ENCODE measurements at places on chromosomes 5 and 9.
A peak's percentile ranks its signal among the peaks of the same experiment; 100 is the strongest.

DNA sequence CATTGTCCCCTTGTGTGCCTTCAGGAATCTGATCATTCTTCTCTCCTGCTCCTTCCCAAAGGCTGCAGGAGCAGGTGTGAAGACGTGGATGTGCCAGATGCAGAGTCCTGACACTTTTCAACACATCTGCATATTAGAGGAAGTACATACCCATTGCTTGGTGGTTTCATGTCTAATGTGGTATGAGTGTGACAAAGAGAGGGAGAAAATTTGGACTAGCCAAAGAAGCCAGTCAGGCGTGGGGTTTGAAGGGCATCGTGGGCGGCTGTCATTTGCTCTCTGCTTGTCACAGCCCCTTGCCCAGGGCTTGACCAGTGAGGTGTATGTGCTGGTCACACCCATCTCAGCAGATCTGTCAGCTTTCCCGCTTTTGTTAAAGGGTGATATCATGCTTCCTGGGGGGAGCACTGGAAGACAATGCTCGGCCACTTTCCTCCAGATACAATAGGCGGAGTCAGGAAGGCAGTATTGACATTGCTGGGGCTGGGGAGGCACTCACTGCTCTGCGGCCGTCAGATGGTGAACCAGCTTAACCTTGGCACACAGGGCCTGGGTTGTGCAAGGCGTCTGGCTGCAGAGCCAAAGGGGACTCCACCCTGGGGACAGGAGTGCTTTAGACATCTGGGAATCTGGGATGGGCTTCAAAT, 8.6 kb downstream of the TEK start:
- peak; percentile 67 for DNase-seq

- peak; percentile 95 for DNase-seq
These were observed 107.0 kb downstream of the TRIO start for GRCh38 chr5:14250084-14250695.

- peak; percentile 93 for DNase-seq
These were observed 218.5 kb downstream of the TAF11L14 start for GRCh38 chr5:17852740-17853139.

DNA sequence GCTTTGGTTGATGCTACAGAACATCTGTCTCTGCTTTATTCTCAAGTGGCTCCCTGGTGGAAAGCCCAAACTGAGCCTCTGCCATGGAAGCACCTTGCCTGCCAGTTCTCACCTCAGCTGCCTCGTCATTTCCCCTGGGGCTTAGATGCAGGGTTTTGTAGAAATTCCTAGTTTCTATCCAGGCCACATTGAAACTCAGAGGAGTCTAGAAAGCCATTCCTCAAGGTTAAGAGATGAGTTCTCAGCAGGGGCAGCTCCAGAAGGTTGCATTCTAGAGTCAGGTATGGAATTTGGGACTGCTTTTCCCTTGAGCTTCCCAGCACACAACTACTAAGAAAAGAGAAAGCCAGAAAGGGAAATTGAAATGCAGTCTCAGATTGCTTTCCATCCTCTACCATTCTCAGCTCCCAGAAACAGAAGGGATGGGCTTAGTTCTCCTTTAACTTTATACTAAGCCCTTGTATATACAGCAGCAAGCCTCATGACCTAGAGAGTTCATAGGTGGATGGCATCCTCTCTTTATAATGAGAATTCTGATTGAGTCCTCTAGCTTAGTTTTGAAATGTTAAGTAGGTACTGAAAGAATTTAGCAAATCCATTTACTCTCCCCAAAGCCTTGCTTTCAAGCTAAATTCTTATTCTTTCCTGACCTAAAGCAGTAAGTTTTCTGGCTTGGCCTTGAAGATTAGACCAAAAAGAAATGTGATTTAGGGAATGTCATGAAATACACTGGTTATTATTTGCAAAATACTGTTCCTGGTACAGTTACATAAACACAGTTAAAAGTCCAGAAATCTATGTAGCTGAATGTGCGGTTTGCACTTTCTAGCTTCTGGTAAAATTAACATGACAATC, 66.0 kb upstream of the MEF2C start:
- DNase-seq: no peak

- no peak for DNase-seq
These were observed 3.6 kb upstream of the CTXN3 start for GRCh38 chr5:127645300-127645726.

GRCh38 chr9:124964604-124965003, 23.7 kb upstream of the GOLGA1 start:
- DNase-seq: no peak

- peak; percentile 6 for DNase-seq
These were observed 178.1 kb upstream of the IL12B start for GRCh38 chr5:159508344-159508743.

DNA sequence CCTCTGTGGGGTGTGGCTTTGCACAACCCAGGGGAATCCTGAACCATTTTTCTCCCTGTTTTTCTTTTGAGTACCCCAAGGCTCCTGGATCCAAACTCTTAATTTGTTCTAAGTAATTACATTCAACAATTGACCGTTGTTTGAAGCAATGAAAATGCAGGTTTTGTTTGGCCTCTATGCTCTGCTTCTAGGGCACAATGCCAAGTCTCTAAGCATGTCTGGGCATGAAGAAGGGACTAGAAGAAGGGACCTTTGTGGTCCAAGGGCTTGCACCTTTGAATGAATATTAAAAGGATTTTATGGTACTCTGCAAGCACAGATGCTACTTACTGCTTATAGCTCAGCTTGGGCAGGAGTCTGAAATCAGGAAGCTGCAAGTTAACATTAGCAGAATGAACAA, 6.6 kb upstream of the ENC1 start:
- DNase-seq: no peak

GRCh38 chr9:79768194-79768593, 196.4 kb downstream of the TLE4 start:
- DNase-seq: peak; percentile 41

DNA sequence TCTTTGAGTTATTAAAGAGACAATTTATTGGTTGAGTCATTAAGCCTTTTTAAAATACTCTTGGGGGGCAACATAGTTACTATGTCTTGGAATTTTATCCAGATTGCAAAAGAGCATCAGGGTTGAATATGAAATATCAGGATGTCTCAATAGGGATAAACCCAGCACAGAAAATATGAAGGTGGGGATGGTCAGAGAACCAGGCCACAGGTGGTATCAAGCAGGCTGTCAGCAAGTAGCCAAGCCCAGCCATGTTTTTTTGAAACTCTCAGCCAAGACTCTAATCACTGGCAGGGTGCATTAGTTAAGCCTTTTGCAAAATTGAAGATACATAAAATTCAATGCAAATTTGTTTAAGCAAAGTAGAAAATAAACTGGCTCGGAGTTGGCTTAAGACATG, 468.9 kb downstream of the DTWD2 start:
- no peak for DNase-seq

GRCh38 chr9:98992885-98993569, 49.3 kb downstream of the COL15A1 start:
- no peak for DNase-seq

DNA sequence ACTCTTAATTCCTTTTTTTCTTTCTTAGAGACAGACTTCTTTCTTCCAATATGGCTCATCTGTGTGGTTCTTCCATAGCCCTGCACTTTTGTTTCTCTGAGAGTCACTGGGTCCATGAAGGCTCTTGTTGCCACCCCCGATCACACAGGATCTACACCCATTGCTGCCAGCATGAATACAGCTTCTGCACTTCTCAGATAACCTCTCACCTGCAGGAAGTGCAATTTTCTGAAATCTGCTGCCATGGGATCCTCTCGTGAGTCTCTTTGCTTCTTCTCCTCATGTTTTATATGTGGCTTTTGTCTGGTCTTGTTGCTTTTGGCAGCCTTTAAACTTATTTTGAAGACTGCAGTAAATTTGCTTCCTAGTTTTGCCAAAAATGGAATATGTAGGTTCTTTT, 171.2 kb downstream of the TMEM167A start:
- no peak for DNase-seq

- peak; percentile 49 for DNase-seq
These were observed 231.3 kb downstream of the ENC1 start for GRCh38 chr5:74409166-74409706.

- no peak for DNase-seq
These were observed 29.7 kb upstream of the F2RL2 start for GRCh38 chr5:76652809-76653414.

GRCh38 chr5:134503088-134503936, 22.2 kb upstream of the JADE2 start:
- DNase-seq: peak; percentile 23

- peak; percentile 32 for DNase-seq
These were observed 6.3 kb upstream of the GARIN3 start for GRCh38 chr5:157172403-157172802.

DNA sequence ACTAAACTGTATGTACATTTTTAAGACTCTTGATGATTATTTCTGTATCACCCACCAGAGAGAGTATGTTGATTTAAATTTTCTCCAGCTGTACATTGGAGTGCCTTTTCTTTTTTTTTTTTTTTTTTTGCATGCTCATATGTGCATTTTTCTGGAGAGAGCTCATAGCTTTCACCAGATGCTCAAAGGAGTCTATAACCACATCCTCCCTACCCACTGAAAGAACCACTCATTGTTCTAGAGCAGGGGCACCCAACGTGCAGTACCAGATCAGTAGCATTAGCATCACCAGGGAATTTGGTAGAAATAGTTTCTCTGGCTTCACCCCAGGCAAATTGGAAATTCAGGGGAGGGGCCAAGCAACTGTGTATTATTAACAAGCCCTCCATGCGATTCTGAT, 53.9 kb upstream of the TMEM171 start:
- DNase-seq: no peak

- DNase-seq: no peak
These were observed 3.1 kb downstream of the ANXA1 start for GRCh38 chr9:73154722-73155121.

DNA sequence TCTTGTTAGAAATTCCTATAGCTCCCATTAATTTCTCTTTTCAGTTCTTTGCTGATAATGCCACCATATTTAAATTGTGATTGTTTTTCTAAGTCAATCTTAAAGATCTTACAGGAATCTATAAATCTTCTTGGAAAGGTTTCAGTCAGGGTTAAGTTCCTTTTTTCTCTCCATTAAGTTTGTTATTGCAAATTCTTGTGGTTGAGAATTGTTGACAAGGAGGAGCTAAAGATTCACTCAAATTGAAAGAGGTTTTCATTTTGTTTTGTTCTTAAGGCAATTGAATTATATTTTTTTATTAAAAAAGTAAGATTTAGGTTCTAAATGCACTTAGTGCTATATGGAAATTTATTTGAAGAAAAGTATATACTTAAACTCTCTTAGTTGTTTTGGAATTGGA, 213.4 kb downstream of the PRR16 start:
- DNase-seq: no peak

DNA sequence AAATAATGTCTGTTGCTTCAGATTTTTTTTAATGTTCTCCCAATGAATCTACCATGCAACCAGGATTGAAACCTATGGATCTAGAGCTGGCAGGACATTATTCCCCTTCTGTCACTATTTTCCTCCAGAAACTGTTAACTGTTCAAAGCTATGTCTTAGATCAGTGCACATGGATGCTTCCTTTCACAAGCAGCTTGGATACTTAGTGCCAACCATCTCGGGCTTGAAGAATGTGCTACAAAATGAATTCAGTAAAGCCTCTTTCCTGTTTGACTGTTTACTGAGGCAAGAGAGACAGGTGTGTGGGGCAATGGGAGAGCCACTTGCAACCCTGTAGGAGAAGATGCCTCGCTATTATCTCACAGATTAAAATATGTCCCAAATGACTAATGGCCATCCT, 774.8 kb downstream of the KCTD16 start:
- DNase-seq: no peak

GRCh38 chr9:98916660-98917059, 27.0 kb upstream of the COL15A1 start:
- peak; percentile 95 for DNase-seq

DNA sequence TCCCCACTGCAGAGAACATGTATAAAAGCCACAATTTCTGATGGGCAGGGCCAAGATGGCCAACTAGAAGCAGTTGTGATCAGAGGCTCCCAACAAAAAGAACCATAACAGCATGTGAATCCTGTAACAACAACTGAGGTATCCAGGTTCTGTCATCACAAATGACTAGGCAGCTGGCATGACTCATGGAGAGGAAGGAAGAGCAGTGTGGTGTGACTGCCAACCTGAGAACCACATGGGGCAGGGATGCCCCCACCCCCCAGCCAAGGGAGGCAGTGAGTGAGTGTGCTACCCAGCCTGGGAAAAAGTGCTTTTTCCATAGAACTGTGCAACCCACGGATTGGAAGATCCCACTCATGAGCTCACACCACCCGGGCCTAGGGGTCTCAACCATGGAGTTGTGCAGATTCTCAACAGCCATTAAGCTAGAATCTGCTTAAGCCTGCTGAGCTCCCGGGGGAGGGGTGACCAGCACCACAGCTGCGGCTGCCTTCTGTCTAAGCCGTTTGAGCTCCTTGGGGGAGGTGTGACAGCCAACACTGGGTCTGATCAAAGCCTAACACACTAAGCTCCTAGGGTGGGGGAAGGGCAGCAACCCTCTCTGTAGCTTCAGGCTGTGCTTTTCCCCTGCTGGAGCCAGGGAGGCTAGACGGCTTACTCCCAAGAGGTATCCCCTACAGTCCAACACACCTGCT, 80.1 kb upstream of the DMAC1 start:
- no peak for DNase-seq

DNA sequence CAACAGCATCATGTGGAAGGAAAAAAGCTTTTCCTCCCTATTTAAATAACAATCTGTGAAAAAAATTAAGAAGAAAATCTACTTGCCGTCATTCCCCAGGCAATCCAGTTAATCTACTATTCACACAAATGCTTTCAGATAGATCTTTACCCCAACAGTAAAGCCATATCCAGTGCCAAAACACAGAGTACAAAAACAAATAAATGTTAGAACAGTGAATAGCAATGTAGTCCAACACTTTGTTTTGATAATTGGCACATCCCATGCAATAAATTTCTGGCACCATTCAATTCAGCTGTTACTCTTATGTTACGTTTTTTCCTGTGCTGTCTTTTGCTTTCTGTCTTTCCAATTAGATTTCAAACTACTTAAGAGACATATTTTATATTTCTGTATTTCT, 2245.5 kb upstream of the WWC1 start:
- peak; percentile 72 for DNase-seq

DNA sequence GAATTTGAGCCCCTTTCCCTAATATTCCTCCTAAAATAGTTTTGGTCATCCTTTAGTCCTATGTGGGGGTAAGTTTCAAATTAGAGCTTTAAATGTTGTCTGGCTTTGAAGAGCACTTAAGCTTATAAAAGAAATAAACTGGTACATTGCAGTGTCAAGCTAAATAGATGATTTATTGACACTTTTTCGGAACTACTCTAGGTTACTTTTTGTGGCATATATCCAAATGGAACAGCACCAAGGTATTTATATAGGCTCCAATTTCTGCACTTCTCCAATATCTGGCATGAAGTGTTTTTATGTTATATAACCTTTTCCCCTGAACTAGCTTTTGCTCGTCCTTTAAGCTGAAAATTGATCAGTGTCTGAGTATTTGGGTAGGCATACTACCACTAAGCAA, 402.5 kb downstream of the NFIB start:
- no peak for DNase-seq

Measured in muscle of leg (tissue), 16 donors.